Pulmonary artery endothelial cell (primary cell): ENCODE measurements at places on chromosomes 6 and 20.

DNA sequence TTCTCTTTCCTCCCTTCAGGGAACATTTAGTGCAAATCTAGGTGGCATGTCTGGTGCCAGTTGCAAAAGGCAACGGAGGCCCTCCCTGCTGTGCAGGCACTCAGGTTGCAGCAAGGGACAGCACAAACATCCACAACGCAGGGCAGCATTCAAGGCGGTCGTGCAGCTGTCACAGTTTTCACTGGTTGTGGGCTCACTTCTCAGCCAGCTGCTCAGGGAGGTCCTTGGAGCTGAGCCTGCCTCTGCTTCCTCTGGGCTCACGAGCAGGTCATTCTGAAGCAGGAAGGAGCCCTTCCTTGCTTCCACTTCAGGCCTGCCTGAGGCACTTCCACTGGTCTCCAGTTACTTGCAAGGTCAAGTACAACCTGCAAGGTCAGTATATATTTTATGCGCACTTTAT, 3.8 kb upstream of the NPEPL1 start:
- peak; percentile 19 for DNase-seq

- no peak for DNase-seq
Measured at GRCh38 chr6:154438882-154439415, 71.5 kb downstream of the CNKSR3 start.

DNA sequence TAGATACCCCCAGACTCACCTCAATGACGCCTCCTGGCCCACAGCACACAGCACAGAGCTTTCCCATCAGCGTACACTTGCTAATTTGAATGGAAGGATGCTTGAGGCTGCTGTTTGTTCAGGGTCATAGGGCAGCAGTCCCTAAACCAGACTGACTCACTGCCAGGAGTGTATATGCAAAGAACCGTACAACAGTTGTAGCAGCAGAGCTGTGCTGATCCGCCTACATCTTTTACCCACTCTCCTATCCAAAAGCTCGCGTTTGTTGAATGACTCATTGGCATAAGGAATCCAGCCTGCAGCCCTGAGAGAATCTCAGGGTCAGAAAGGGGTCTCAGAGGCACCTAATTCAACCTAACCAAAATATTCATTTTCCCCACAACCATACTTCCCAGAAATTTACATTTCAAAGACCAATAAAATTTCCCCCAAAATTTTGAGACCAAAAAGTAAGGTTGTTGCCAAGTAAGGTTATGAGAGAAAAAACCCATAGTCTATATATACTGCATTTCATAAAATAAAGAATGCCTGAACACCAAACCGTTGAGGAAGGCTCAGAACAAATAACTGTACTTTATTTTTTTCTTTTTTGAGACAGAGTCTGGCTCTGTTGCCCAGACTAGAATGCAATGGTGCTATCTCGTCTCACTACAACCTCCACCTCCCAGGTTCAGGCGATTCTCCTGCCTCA, 35.3 kb upstream of the CCND3 start:
- no peak for DNase-seq

DNA sequence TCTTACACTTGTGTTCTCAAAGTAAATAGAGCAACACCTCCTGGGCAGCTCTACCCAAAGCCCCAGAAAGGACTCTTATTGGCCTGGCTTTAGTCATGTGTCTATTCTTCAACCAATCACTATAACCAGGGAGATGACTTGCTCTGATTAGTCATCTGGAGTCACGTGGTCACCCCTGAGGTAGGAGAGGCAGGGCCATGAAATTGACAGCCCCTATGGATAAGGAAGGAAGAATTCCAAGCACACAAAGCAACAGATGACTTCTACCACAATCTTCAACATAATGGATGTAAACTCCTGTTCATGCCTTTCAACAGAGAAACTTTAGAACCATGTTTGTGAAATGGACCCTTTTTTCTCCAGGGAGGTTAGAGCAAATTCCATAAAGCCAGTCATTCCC, 24.6 kb upstream of the EYA2 start:
- DNase-seq = no peak
